Astrocyte of the cerebellum (primary cell): ENCODE measurements at places on chromosomes 2 and 18.

GRCh38 chr2:158753641-158754611 lies 41.2 kb upstream of the DAPL1 start:
- DNase-seq = peak; percentile 53

DNA sequence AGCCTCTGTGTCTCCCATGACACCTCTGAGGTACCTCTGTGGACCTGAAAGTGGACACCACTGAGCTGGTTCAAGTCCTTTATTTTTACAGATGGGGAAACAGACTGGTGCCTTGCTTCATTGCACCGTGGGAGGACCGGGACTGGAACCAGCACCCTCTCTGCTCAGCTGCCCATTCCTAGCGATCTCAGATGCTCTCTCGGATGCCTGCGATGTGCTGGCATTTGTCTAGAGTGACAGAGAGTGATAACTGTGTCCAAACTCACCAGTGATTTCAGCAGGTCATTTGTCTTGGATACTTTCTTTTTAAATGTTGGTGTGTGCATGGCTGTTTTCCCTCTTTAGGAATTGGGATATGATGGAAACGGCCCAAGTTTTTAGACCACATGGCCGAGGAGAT lies 30.1 kb upstream of the LYPD6B start:
- no peak for DNase-seq

- DNase-seq = no peak
These were observed 33.0 kb upstream of the ARL5A start for GRCh38 chr2:151861174-151861573.

DNA sequence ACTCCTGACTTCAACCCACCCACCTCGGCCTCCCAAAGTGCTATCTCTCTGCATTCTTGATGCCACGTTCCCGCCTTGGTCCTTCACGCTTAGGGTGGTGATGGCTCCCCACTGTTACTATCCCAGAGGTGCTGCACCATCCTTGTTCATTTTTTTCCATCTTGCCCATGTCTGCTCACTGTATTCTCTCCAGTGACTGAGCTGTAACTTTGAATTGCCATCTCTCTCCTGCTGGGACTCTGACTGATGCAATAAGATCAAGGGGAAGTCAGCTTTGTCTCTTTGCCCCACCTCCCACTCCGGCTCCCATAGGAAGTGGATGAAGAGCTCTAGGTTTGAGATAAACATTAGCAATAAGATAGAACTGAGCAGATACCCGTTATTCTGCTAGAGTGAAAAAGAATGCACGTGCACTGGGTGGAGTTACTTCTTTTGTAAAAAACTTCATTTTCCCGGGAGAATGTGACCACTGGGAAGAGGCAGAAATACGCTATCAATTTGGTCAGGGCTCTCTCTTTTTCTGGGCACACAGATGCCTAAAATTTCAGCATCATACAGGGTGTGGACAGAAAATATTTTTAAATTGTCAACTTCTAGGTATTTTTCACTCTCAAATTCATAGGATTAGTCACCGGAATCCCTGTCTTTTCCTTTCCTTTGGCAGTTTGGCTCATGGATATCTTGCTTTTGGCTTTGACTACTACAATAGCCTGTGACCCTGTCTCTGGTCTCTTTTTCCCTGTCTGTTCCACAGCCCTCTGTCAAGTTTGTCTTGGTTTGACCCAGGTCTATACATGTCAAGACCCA lies 105.4 kb downstream of the POLR1A start:
- no peak for DNase-seq

DNA sequence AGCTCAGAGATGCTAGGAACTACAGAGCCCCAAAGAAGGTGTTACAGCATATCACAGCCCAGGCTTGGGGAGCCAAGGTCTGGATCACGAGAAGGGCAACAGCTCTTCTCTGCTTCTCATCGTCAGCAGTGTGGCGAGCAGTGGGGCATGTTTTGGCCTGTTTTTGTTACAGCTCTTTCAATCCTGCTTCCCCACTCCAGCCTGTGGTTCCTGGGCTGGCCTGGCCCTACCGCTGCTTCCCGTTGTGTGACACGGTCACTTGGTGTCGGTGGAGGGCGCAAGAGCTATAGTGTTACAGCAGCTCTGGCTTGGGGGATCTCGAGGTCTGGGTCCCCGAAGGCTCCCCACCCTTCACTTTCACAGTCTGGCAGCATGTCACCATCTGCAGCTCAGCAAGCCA lies 870.2 kb downstream of the CBLN2 start:
- no peak for DNase-seq

DNA sequence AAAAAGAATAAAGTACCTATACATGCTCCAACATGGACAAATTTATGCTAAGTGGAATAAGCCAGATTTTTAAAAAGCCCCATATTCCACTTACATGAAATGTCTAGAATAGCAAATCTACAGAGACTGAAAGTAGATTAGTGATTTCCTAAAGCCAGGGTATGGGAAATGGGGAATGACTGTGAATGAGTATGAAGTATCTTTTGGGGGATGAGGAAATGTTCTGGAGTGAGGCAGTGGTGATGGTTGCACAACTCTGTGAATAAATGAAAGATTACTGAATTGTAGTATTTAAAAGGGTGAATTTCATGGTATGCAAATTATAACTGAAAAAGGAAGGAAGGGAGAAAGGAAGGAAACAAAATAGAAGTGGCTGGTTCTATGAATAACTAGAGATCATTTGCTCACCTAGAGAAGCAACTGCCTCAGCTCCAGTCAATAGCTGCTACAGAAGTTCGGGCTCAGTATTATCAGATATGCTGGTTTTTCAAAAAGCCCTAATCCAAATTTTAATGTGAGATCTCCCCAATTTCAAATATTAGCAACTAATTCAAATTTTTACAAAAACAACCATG lies 39.3 kb downstream of the MAP3K2 start:
- DNase-seq = no peak

- DNase-seq = no peak
These were observed 1.7 kb downstream of the SYT4 start for GRCh38 chr18:43275546-43275945.

- DNase-seq = no peak
These were observed 1.1 kb upstream of the GAL3ST2 start for GRCh38 chr2:241775223-241776177.
